Calu3 (cell line): ENCODE measurements at places on chromosomes 13 and 19.

GRCh38 chr19:46487802-46488445 is 7.7 kb downstream of the PNMA8B start:
- DNase-seq: peak; percentile 86

DNA sequence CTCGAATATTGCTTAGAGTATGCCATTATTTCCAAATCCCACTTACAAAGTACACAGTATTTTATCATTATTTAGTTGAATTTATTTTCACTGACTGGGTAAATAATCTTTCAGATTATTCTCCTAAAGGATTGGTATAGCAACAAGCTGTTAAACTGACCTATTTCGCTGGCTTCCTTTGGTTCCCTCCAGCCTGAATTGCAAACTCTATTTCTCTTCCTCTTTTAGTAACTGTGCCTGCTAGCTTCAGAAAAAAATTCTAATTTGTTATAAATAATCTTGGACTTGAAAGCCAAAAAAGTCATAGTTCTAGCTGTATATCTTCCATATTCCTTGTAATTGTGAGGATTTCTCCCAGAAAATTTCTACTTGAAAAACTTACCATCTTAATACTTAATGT is 15.0 kb upstream of the CCNA1 start:
- no peak for DNase-seq

- DNase-seq: no peak
Observed at GRCh38 chr19:58007285-58007684, 4.7 kb upstream of the ZNF606 start.

DNA sequence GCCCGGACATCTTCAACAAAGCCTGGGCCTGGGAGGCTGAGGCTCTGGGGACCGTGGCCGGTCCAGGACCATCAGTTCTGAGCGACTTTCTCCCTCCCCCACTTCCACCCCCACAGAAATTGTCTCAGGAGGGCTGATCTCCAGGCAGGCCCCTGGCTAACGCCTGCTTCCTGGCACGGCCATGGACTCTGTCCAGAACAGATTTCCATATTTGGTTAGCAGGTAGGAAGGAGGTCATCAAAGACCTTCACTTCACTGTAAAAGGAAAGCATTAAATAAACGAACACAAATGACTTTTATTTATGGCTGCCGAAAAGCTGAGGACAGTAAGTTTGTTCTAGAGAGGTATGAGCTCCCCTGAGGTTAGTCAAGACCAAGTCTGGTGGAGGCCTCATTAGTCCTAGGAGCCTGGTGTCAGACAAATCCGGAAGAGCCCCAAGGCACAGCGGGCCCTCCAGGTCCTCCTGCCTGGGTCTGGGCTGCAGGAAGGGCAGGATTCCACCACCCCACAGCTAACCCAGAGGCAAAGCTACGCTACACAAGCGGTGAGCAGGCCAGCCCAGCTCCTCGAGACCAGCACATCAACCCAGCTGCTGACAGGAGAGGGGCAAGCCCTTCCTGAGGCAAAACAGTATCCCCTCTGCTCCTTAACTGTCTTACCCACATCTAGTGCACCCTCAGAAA is 4.6 kb upstream of the PLPP2 start:
- DNase-seq: no peak

DNA sequence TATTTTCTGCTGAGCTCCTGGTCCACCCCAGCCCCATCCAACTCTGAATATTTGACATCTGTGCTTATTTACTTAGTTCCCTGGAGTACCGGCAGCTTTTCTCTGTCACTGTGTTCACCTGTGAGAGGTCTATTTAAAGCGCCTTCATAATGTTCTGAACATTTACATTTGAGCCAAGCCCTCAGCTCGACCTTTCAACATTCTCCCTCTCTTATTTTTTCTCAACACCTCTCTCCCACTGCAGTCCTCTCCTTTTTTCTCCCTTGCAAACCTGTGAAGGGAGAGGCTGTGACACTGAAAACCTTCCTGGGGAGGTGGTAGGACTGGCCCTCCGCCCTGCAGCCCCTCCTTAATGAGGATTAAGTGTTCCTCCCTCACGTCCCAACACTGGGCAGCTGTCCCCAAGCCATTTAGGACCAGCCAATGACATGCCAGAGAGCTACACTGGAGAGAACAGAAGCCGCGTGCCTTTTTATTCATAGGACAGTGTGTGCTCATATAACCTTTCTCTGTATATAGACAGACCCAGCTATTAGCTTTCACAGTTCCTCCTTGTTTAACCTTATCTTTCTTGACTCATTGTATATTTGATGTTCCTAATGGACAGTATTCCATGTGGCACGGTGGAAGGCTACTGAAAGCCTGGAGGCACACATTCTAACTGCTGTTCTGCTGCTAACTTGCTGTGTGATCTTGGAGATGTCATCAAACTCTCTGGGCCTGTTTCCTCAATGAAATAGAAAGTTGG is 134.8 kb downstream of the NUFIP1 start:
- DNase-seq: no peak

DNA sequence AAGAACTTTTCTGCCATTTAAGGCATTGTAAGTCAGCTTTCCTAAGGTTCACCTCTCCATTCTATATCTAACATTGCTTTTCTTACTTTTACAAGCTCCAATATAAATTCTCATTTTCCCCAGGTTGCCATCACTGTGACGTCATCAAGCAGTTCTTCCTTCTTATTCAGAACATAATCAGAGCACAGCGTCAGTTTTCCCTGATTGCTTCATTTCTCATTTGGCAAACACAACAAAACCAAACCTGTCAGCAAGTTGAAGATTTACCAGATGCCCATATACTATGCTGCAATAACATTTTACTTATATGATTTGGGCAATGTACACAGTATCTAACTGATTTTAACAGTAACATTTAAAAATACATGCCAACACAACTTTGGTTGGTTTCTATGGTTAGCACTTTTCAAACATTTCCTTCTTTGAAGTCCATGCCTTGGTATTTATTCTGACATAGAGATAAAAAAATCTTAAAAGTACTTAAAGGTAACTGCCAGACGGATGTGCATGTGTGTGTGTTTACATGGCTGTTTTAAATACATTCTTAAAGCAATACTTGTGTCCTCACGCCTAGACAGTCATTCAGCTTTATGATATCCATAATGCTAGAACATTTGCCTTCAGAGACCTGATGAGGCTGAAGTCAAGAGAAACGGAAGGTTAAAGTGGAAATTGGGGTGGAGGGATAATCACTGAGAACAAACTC is 264.0 kb downstream of the KLF12 start:
- DNase-seq: no peak

DNA sequence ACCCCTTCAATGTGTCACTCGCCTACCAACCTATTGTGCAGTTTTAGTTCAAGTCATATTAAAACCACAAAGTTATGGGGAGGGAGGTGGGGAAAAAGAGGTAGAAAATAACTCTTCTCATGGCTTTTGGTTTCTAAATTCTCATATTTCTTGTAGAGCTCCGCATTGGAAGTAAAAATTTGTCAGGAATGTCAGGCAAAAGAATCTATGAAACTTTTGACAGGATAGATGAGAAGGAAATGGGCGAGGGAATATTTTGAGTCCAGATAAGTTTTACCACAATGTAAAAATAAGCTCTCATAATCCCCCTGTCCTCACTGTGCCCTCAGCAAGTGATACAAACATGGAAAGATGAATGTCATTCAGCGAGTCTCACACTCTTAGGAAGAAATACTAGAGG is 270.4 kb downstream of the DLEU7 start:
- no peak for DNase-seq

GRCh38 chr19:19475849-19476828 is 39.2 kb downstream of the TSSK6 start:
- DNase-seq: no peak

- no peak for DNase-seq
Observed at GRCh38 chr19:18311502-18312091, 11.3 kb downstream of the LSM4 start.

DNA sequence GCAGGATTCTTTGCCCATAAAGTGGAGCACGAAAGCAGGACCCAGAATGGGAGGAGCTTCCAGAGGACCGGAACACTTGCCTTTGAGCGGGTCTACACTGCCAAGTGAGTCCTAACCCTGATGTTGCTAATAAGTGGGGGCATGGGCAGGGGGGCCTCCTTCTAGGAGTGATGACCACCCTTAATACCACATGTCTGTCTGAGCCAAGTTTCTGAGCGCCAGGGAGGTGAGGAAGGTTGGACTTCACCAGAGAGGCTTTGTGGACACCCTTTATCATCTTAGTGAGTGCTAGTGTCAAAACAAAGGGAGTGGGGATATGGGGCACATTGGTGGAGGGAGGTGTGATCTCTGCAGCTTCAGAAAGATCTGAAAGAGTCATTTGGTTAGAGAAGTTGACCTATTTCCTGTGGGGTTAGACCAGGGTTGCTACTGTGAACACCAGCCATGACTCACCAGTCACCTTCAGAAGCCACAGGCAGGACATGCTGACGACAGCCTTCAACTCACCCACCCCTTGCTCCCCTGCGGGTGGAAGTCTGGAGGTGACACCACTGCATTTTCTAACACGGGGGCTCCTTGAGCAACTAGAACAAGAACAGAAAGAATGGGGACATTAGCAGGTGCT is 8.8 kb downstream of the ALOX5AP start:
- DNase-seq: peak; percentile 24

DNA sequence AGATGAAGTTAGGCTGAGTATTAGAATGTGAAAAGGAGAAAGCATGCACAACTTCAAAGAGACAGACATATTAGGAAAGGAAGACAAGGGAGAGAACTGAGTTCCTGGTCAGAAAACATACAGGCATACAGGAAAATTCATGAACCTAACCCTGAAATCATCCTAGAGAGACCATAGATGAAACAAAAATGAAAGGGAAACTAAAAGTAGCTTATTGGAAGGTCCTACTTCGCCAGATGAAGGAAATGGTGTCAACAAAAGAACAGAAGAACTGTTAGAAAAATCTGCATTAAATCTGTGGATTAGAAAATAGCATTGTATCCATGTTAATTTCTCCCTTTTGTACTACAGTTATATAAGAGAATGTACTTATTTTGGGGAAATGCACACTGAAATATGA is 169.0 kb upstream of the UFM1 start:
- no peak for DNase-seq

DNA sequence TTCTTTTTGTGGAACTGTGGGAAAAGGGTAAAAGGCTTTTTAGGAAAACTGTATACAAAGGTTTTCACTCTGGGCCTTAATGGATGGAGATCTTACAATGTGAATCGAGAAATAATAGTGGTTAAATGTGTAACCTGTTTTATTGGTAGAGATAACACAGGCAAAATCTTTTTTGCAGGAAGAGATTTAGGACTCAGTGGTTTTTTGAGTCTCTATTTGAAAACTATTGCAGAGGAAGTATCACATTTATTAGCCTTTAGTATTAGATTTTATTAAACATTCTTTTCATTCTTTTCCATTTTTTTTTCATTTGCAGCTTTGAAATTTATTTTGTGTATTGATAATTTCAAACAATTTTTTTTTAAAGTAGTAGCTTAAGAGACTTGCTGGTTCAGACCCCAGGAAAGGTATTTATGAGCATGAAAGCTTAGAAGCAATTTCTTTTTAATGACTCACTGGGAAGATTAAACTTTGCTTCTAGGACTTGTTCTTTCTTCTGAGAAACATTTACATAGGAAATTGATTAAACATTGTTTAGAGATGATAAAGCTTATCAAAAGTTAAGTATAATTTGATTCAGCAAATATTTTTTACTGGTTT is 10.5 kb downstream of the KLF5 start:
- no peak for DNase-seq

DNA sequence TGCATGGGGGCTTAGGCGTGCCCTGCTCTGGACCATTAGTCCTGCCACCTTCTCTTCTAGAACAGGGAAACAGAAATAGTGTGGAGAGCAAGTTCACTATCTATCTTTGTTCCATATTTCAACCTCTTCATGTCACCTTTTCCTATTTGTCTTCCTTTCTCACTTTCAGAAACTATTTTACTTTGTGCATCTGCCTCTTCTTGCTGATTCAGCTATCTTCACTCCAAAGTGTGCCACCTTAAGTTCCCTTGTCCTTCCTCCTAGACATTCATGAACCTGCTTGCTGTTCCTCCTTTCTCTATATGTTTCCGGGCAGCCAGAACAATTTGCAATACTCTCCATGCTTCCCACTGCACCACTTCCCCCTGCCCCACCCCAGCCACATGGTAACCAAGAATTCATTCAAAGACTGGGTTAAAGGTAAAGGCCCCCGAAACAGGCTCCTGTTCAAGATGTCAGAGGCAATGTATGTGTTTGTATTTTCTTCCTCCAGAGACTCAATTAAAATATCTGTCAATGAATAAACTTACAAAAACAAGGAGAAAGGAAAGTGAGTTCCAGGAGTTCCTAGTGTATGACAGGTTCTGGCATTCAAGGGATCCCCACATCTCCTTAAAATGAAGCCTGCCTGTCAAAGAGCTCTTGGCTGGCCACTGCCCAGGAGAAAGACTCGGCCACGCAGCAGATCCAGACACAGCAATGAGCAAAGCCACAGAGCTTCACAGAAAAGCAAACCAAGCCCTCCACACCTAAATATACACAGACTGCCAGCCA is 268.1 kb downstream of the DNAJC15 start:
- DNase-seq: no peak

DNA sequence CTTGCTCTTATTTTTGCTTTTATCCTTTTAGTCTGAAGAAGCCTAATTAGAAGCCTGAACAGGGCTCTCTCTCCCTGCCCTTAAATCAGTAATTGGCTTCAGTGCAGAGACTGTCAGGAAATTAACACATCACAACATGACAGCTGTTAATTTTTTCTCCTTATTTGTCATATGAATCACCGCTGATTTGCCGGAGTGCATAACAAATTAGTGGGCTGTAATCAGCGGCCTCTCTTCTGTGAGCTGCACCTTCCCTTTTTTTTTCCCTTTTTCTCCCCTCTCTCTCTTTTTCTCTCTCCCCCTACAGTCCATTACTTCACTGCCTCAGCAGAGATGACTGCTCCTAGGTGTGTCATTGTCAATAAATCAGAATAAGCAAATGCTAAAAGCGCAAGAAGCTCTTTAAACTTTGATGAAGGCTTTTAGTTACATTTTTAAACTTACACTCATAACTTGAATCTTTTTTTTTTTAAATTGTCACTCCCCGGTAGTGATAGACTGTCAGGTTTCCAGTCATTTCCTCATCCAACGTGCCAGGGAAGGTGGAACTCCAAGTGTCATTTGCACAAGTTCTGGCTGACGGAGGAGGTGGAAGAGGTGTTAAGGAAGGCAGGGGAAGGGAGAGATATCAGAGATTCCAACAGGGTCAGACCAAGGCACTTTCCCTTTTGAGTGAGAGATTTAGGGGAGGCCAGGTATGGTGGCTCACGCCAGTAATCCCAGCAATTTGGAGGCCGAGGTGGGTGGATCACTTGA is 197.1 kb upstream of the TSHZ3 start:
- DNase-seq: no peak

- no peak for DNase-seq
Observed at GRCh38 chr13:70366720-70367119, 258.5 kb upstream of the KLHL1 start.

GRCh38 chr19:12828494-12828893 is 5.9 kb downstream of the RTBDN start:
- peak; percentile 35 for DNase-seq

DNA sequence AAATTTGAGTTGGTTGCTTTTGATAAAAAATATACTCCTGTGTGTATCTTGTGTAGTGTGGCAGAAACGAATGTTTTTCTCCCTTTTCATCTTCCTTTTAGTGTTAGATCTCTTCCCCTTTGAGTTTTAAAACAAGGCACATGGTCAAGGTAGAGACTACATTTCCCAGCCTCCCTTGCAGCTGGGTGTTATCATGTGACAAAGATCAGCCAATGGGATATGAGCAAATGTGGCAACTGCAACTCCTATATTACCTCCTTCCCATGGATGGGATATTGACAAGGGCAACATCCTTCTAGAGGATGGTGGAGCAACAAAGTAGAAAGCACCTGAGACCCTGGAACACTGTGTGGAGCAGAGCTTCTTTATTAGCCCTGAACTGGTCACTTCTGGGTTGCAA is 42.4 kb downstream of the ADGRE3 start:
- peak; percentile 8 for DNase-seq

- no peak for DNase-seq
Observed at GRCh38 chr13:43307221-43307920, 284.0 kb downstream of the DNAJC15 start.
